Stimulated activated CD4-positive, alpha-beta T cell treated with anti-CD3 and anti-CD28 coated beads, Interleukin-1b, Interleukin-23, amount 100 ng/mL, for 1 hour (primary cell): ENCODE measurements at places on chromosomes 5 and 9.

GRCh38 chr5:140041099-140041491 lies 2.0 kb downstream of the NRG2 start:
- DNase-seq: no peak

DNA sequence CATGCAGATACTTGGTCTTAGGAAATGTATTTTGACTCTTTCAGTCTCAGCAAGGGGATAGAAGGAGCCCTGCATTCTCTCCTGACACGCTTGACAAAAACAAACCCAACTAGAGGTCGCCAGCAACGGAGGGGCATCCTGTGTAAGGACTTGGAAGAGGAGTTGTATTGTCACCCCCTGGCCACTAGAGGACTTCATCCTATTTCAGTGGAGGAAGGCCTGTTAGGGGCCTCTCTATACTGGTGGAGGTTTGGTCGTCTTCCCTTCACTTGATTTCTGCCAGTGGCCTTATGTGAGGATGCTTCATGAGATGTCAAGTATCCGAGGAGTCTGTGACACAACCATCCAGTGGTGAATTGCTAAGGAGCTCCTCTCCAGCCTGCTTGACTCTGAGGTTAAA lies 122.8 kb upstream of the STC2 start:
- DNase-seq: no peak

- no peak for DNase-seq
Measured at GRCh38 chr9:81460693-81461092, 228.7 kb downstream of the TLE1 start.

DNA sequence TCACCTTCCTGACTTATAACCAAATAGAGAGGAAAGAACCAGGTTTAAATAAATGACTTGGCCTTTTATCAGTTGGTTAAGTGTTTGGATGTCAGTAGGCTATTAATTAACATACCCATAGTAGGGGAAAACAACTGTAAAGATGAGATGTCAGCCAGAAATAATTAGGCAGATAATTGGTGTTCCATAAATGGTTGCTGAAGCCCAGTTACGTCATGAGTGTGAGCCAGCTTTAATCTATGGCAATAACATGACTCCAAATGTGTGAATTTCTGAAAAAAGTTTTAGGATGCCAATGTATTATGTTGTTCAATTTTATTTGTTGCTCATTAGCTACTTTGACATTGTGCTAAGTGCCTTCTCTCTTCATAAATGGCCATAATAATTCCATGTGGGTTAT lies 180.5 kb downstream of the FBXL7 start:
- no peak for DNase-seq
